ENCODE measurements at places on chromosomes 12 and 14.
A peak's percentile ranks its signal among the peaks of the same experiment; 100 is the strongest.

- DNase-seq = no peak
Measured at GRCh38 chr12:91113621-91114020, 2.3 kb upstream of the LUM start.

DNA sequence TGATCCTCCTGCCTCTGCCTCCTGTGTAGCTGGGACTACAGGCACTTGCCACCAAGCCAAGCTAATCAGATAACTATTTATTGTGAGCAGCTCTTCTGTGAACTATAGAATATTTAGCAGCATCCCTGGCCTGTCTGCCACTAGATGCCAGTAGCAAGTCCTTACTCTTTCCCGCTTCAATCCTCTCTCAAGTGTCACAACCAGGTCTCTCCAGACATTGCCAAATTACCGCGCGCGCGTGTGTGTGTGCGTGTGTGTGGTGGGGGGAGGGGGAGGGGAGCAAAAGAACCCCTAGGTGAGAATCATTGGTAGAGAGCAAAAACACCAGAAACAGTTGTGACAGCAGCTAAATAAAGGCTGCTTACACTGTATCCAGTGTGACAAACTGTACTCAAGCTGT lies 49.9 kb downstream of the PPP2R5E start:
- DNase-seq = peak; percentile 28

- no peak for DNase-seq
Measured at GRCh38 chr12:110566993-110567392, 16.1 kb downstream of the PPTC7 start.

GRCh38 chr12:67367843-67368242 lies 98.7 kb downstream of the CAND1 start:
- DNase-seq = no peak

DNA sequence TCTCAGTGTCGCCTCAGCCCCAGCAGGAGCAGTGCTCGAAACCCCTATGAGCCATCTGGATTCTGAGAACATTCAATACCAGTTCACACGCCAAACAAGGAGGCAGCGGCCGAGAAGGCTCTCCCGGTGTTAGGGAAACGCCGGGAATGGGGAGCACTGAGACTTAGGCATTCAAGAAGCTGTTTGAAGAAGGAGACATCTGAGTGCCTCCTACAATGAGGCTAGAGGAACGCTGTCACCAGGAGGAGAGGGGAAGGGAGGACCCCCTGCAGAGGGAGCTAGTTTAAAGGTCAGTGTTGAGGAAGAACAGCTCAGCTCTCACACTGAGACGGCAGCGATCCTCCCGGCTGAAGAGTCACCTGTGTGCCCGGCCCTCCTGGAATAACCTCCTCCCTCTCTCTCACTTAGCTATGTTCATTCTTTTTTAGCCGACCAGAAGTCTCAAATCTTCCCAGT lies 69.9 kb downstream of the SERPINA3 start:
- DNase-seq = no peak

DNA sequence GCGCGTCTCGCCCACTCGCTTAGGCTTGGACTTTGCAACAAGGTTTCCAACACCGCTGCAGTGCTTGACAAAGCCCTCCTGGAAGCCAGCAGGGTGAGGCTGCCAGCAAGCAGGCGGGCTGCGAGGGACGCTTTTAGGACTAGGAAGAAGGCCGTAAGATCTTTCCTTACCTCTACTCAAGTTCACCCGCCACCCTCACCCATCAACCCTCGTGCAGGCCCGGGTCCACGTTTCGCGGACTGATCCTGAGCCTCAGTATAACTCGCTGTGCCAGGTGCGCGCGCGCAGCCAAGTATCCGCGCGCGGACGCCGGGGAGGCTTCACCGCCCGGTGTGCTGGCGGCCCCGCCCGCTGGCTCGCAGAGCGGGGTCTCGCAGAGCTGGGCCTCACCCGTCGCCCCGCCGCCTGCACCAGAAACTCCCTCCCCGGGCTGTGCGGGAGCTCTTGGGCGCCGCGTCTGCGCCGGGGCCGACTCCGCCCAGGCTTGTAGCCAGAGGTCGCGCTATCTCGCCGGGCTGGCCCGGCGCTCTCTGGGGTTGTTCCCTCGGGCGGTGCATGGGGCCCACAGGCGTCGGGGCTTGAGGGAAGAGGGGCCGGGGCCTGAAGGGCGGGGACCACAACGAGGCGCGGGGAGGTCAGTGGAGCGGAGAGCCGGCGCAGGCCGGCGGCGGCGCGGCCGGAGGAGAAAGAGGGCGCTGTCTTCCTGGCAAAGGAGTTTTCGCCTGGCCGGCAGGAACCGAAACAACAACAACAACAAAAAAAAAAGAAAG lies 7.6 kb upstream of the SIX1 start:
- peak; percentile 86 for DNase-seq

- DNase-seq = no peak
Measured at GRCh38 chr12:12542964-12543363, 19.7 kb downstream of the DUSP16 start.

GRCh38 chr14:32417956-32418552 lies 89.0 kb downstream of the AKAP6 start:
- DNase-seq = peak; percentile 16

DNA sequence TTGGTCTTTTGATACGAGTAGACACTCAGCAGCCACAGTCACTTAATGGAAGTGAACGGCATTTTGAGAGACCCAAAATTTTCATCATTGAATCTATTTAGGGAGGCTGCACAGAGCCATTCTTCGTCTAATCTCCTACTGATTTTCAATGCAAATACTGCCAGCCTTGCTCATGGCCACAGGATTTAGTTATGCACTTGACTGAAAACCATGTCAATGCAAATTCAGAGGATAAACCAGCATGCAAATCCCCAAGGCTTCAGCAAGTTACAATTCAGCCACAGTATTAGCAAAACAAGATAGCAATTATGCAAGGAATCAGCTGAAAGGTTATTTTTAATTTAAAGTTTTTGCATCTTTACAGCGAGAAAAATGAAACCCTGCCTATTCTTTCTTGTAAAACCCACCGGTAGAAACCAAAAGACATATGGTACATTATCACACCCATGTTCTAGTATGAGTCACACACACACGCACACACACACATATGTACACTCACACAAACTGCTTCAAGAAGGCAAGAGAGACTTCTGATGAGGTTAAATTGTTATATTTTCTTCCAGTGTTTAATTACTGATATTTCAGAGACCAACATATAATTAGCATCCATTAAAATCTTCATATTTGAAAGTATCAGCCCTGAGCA lies 985.3 kb upstream of the FLRT2 start:
- no peak for DNase-seq

DNA sequence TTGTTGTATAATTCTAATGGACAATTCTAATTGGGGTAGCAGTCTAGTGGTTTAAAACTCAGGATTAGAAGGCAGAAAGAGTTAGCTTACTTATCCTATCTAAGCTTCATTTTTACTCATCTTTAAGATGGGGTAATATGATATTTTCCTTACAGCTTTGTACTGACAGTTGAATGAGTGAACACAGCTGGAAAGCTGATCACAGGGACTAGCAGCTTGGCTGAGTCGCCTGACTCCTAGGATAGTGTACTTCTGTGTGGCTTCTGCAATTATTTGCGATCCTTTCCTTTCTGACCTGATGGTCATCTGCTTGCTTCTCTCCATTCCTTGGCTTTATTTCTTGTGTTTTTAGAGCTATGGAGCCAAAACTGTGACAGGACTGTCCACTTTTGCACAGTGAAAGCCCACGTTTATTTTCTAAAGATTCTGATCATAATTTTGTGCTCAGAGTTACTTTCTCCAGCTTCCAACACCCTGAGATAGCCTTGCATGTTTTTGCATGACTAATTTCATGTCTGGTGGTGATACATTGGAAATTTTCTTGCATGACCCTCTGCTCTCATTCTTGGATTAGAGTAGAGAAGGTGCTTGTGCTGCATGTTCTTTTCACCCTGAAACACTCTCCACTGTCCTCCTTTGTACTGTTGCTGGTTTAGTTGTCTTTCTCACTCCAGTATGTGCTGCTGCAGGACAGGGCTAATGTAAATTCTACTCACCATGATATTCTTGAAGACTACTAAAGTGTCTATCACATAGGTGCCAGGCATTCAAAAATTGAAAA lies 377.0 kb upstream of the ATP2B1 start:
- DNase-seq = no peak

GRCh38 chr14:58540749-58541632 lies 96.8 kb upstream of the DACT1 start:
- no peak for DNase-seq

- no peak for DNase-seq
Measured at GRCh38 chr12:22043943-22044342, 2.1 kb upstream of the CMAS start.

DNA sequence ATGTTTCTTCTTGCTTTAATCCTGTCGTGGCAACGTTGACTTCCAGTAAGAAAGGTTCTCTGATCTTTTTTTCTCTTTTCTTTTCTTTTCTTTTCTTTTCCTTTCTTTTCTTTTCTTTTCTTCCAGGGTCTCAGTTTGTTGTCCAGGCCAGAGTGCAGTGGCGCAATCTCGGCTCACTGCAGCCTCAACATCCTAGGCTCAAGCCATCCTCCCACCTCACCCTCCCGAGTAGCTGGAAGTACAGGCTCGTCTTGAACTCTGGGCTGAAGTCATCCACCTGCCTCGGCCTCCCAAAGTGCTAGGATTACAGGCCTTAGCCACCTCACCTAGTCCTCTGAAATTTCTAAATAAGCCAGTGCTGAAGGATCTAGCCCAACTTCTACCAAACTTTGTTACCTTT lies 1.3 kb upstream of the MAP3K9 start:
- no peak for DNase-seq

GRCh38 chr12:12008232-12008850 lies 62.4 kb upstream of the BCL2L14 start:
- DNase-seq = peak; percentile 64

GRCh38 chr12:2393016-2393415 lies 340.2 kb downstream of the CACNA1C start:
- no peak for DNase-seq

DNA sequence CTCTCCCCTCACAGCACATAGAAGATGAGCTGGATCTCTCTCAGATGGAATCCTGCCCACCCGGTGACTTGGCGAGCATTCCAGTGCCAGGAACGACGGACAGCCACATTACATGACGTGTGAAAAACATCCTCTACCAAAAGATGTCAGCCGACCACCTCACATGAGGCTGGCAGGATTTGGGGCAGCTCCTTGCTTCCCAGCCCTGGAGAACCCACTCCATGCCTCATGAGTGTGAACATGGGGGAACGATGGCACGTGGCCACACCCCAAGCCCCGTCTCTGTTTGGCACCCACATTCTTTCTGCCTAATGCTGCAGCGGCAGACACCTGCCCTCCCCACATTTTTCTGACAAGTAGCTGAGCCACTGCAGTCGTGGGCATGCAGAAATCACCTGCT lies 202.5 kb downstream of the CALM1 start:
- DNase-seq = peak; percentile 54

GRCh38 chr14:34093883-34094282 lies 143.0 kb upstream of the EGLN3 start:
- no peak for DNase-seq

DNA sequence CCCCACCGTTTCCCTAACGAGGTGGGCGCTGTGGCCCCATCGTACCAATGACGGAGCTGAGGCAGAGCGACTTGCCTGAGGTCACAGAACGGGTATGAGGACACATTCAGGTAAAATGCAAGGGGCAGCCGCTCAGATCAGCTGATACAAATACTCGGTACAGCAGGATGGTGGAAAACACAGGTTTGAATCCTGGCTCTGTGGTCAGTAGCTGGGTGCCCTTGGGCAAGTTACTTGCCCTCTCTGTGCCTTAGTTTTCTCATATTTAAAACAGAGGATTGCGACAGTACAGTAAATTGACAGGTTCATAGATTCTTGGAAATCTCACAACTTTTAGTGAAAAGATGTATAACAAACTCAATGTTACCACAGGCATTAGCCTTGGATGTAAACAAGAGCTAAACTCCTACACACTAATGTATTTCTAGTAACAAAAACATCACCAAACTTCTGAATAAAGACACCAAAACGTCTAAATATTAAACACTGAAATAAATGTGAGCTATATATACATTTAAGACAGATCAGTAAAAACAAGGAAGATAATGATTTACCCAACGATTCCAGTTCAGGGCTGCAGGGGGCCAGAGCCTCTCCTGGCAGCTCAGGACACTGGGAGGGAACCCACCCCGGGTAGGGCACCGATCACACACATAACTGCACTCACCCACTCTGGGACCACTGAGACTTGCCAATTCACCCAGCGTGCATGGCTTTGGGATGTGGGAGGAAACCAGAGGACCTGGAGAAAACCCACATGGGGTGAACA lies 128.4 kb downstream of the RBM19 start:
- no peak for DNase-seq

DNA sequence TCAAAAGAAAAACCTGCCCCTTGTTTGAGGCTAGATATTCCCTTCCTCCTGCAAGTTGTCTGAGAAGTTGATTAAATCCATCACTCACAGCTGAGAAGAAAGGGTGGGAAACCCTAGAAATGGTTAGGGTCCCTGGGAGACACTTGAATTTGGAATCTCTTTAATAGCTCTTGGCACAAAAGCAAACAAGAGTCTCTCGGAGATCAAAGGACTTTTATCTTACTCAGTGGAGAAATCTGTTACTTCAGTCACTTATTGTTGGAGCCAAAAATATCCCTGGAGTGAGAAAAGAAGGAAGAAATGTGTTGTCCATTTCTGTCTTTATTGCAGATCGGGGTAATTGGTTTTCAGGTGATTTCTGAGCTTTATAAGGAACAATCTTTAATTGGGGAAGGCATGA lies 47.0 kb downstream of the TMEM132C start:
- DNase-seq = peak; percentile 23

DNA sequence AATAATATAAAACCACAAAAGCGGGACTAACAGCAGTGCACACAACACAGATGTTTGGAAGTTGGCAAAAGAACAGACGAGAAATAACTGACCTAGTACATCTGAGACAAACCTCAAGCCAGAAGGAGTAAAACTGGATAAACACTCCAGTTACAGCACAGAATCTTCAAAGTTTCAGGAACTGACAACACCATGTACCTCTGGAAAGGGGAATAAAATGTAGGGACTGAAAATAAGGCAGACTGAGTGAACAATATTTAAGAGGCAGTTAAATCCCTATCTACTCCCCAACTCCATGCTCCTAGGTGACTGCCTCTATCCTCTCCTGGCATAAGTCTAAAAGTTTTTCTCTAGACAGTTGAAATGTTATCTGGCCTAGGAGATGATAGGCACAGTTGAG lies 57.9 kb downstream of the ZFYVE21 start:
- no peak for DNase-seq

DNA sequence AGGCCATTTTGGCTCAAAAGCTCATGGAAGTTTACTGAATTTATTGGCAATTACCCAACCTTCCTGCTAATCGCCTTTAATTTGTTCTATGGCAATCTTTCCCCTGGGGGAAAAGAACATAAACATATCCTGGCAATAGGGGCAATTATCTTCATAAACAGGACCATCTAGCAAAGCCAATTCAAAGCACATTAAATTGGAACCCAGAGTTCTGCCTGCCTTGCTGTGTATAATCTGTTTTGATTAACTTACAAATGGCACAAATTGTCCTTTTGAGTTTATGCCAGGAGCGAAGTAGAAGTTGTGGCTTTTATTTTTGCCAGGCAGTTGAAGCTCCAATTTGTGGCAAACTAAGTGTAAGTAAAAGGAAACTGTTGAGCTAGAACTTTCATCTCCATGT lies 68.6 kb downstream of the C12orf50 start:
- no peak for DNase-seq
